ENCODE measurements at places on chromosomes 6 and 20.

GRCh38 chr6:72560721-72561593 lies 60.9 kb upstream of the KCNQ5 start:
- no peak for DNase-seq

- DNase-seq: no peak
Measured at GRCh38 chr6:16391451-16391912, 153.1 kb downstream of the GMPR start.

- no peak for DNase-seq
Measured at GRCh38 chr6:13653296-13653695, 38.2 kb downstream of the NOL7 start.

DNA sequence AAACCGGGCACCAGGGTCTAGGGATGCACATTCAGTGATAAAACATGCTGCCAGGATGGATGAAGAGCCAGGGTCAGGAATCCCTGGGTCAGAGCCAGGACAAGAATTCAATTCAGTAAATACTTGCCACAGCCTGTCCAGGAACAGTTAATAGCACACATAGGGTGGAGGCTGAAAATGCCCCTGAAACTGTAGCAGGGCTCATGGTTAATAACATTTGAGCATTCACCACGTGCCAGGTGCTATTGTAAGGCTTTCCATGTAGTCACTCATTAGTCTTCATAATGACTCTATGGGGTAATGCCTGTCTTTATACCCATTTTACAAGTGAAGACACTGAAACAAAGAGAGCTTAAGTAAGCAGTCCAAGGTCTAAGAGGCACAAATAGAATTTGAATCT lies 296.3 kb downstream of the LRFN2 start:
- no peak for DNase-seq

All from neuronal stem cell (in vitro differentiated cells).